HT-29 (cell line): ENCODE measurements at places on chromosomes 16 and 17. TPM values are rescaled to one million over a fixed set of nuclear protein-coding genes. Genes with fewer than 3 reads are reported as not detected.

GRCh38 chr16:17171250-17172143 is 299.3 kb downstream of the XYLT1 start:
- no peak for DNase-seq

- DNase-seq: no peak
These were observed 1.5 kb downstream of the N4BP1 start for GRCh38 chr16:48608452-48608851.

GRCh38 chr17:6064868-6065267 is 5.3 kb upstream of the WSCD1 start:
- no peak for DNase-seq

GRCh38 chr16:19566362-19566761 is 10.9 kb downstream of the VPS35L start:
- no peak for DNase-seq

- no peak for DNase-seq
These were observed 32.3 kb downstream of the CPPED1 start for GRCh38 chr16:12771341-12771798.

GRCh38 chr17:60535382-60536279 is 9.6 kb upstream of the APPBP2 start:
- DNase-seq: no peak

DNA sequence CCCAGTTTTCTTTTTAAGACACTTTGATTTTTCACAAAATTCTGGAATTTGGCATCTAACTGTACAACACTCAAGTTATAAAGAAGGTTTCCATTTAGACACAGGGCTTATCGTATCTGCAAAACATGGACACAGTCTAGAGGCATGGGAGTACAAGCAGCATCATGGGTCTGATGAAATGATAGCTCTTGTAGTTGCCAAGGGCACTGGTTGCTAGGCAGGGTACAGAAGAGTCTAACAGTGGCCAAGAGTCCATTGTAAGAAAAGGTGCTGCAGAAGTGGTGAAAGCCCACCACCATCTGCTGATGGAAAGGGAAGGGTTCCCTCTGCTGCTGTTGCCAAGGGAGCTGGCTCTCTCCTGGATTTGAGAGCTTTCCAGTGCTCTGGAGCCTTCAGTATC is 20.8 kb downstream of the MYOCD start:
- DNase-seq: no peak

- peak; percentile 58 for DNase-seq
These were observed at the start of gene ALOXE3 for GRCh38 chr17:8117980-8118768. Gene ALOXE3, minus strand, starts transcription at chr17:8118514. Its CDS starts 524 bp downstream, at chr17:8117990.

GRCh38 chr17:44086364-44087311 is 16.1 kb downstream of the G6PC3 start:
- DNase-seq: peak; percentile 45

- DNase-seq: peak; percentile 65
These were observed 284.0 kb downstream of the SEC14L1 start for GRCh38 chr17:77424585-77425344.

DNA sequence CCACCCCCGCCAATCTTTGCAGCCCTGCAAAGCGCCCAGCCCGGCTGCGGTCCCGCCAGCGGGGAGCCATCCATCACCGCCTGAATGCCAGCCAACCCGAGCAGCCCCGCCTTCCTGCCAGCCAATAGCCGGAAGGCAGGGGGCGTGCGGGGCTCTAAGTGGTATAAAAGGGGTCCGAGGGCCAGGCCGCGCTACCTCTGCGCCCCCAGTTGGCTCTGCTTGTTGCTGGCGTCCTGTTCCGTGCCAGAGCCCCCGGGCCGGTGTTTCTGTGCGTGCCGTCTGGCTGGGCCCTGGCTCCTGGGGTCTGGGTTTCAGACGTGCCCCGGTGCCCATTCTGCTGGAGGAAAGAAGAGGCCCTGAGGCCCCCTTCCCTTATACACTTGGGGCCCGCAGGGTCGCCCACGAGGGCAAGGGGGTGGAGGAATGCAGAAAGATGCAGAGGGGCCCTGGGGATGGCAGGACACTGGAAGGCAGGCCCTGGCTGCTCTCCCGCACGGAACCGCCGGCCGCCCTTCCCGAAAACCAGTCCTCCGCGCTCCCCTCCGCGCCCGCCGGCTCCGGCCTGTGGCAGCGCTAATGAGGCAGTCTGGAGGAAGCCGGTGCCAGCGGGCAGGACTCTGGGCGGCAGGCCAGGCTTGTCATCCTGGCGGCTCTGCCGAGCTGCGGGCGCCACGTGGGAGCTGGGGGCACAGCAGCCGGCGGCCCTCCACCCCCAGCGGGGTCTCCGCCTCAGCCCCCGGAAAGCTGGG is 14.0 kb downstream of the COPZ2 start:
- DNase-seq: peak; percentile 88

DNA sequence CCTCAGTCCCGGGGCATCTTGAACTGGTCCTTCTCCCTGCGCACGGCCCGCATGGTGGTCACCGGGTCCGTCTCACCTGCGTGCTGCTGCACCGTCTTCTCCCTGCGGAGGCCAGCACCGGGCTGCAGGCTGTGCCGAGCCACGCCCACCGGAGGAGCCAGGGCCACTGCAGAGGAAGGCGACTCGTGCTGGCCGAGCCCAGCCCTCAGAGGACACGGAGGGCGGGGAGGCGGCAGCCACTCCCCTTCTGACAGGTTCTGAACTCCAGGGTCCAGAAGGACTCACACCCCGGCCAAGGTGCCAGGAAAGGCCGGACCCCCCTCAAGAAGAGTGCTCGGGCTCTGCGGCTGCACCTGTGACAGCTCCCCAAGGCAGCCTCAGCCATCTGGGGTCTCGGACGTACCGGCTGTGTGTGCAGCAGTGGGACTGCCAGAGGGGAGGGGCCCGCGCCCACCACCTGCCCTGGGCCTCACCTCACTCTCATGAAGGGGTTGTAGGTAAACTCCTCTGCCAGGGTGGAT is 15.8 kb upstream of the IGFALS start:
- DNase-seq: peak; percentile 4

DNA sequence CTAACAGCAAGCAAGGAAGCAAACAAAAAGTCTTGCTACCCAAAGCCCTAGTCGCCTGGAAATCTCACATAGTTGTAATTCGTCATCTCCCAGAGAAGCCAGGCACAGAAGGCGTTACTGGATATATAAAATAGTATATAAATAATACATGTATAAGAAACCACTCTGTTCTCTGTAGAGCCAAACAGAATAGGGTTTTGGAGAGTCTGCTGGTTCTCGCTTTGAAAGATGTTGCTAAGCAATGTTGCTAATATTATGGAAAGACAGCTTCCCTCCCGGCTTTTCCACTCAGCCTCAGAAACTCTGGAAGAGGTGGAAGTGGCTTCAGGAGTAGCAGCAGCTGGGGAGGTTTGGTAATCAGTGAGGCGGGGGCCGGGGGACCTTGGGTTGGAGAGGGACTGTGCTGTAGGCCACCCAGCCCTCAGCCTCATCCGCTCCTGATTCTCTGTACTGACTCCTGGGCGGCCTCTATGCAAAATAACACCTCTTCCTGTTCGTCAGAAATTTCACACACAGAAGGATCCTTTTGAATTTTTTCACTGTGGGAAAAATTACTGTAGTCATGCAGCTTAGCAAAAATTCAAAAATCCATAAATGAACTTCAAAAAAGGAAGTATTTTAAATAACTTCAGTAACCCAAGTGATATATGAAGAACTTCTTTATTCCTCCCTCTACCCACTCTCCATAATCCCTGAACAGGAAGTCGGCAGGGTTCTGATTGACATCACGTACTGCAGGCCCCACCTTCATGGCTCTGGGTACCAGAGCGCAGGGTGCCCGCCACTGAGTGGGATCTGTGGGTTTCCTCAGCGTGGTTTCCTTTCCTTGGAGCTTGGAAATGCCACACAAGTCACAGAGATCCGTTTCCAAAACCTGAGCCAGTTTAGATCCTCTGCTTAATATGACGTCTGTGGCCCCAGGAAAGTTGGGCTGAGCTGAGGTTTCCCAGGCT is 51.4 kb downstream of the RAP1GAP2 start:
- DNase-seq: no peak

DNA sequence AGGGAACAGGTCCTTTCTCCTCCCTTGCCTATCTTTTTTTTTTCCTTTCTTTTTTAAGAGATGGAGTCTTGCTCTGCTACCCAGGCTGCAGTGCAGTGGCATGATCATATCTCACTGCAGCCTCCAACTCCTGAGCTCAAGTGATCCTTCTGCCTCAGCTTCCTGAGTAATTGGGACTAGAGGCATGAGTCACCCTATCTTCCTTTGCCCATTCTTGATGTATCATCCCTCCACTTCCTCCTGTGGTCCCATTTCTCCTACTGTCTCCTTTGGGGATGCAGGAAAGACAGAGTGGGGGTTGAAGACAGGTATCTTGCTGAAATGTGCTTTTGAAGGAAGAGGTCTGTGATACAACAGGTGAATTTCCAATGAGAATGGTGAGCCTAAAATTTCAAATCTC is 5.5 kb downstream of the MYO19 start:
- DNase-seq: no peak

DNA sequence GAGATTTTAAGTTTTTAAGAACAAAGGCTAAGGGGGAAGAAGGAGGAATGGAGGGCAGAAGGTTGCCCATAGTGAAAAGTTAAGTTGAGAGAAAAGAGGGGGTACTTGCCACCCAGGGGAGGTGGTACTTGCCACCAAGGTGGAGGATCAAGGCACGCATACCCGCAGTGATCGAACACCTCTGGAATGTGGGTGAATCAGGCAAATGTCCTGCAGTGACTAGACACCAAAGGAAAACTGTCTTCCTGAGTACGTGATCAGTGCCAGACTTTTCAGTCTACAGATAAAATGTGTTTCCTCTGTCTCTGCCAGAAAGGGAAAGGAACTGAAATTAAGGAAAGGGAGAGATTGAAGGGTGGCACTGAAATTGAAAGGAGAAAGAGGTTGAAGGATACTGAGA is 2285.3 kb downstream of the TP53TG3F start:
- DNase-seq: no peak

DNA sequence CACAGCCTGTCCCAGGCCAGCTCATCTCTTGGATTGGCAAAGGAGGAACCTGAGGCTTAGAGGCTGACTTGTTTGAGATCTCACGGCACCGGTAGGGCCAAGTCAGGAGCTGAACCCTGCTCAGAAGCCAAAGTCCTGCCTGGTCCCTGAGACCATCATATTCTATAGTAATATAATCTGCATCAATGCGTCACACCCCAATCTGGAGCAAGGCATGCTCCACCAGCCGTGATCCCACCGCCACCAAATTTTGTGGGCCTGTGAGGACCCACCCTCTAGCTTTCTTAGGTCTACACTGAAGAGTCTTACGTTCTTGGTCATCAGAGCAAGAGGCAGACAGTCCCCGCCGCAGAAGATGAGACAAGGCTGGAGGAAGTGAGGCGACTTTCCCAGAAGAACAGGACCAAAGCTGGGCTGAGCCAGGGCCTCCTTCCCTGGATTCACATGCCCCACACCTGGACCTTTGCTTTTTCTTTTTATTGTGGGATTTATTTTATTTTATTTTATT is 2.7 kb downstream of the SULT1A1 start:
- DNase-seq: no peak

DNA sequence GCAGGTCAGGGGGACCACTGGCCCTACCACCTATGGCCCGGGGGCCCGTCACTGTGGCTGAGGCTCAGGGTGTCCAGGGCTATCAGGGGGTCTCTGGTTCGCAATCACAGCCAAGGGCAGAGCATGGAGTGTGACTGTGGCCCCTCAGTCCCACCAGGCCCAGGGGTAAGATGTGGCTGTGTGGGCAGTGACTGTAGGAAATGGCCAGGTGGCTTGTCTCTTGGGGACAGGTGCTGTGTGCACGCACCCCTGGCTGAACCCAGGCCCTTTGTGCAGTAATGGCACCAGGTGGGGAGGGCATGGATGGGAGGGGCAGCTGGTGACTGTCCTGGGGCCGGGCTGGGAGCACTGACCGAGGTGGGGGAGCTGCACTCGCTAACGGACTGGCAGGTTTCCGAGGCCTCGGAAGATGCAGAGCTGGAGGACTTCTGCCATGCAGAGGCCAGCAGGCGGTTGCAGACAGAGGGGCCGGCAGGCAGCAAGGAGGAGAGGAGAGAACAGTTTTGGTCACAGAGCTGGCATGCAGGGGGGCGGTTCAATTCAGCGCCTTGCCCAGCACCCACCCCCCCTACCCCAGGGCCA is 18.8 kb downstream of the IL34 start:
- no peak for DNase-seq

GRCh38 chr17:59361386-59361785 is 29.9 kb downstream of the YPEL2 start:
- DNase-seq: no peak

- DNase-seq: no peak
These were observed 89.5 kb downstream of the CDH11 start for GRCh38 chr16:65032387-65032786.

DNA sequence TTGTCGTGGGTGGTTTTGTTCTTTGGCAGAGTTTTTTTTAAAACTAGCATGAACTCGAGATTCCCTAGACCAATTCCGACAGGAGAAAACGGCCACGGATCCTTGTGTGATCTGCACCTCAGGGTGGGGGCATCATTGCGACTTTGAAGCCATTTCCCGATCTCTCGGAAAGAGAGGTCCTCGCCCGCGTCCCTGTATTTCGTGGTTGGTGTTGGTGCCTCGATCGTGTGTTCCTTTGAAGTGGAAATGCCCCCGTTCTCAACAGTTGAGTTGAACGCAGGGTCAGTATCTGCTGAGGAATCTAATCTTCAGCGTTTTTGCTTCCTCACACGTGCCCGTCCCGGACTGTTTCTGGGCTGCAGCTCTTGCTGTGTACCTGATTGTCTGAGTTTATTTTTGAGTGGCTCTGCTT is 1.1 kb downstream of the CRAMP1 start:
- DNase-seq: peak; percentile 23

- DNase-seq: no peak
These were observed 64.6 kb downstream of the MAP2K4 start for GRCh38 chr17:12085076-12085949.

- DNase-seq: no peak
These were observed 538.5 kb upstream of the CDH11 start for GRCh38 chr16:65660390-65660789.

- peak; percentile 83 for DNase-seq
These were observed 38.9 kb downstream of the MYH3 start for GRCh38 chr17:10618202-10618635.

DNA sequence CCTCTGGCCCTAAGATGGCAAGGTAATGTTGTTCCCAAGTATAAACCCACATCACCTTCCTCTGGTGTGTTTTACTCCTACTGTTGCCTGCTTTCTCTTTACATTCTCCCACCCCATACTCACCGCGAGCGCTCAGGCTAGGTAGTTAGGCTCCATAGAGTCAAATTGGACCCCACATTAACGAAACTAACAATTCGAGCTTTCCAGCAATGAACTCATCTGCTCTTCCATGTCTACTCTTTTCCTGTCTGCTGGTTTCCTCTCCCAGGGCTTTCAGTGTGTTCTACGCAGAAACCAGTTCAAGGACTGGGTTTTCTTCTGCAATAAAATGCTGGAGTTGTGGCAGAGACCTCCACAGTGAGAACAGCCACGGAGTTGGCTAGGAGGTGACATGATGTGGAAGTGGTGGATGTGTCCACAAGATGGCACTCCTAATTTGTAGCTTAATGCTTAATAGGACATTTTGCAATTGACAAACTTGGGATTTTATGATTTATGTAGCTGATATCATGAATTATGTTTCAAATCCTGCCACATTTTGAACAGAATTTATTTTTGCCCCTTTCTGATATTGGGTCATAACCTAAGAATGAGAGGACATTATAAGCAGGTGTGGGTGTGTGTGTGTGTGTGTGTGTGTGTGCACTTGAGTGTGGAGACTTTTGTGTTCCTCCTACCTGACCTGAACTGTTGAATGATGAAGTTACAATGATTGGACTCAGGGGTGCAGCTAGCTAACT is 2.2 kb upstream of the UQCRC2 start:
- DNase-seq: peak; percentile 72

Gene MT1X
- total RNA-seq: 29.2 and 29.4 TPM in 2 replicates

Gene SMIM36
- total RNA-seq: 0.29 TPM in 1 of 2 replicates, not detected in the other

Gene KCNJ18
- not detected in 2 replicates for total RNA-seq

Gene ORMDL3
- 61.0 and 66.7 TPM in 2 replicates for total RNA-seq

Gene SPATA32
- total RNA-seq: not detected in 2 replicates

Gene CDC6
- total RNA-seq: 36.2 and 39.8 TPM in 2 replicates

Gene BTBD17
- total RNA-seq: 0.10 and 0.44 TPM in 2 replicates

Gene ITGAE
- total RNA-seq: 16.7 and 22.0 TPM in 2 replicates

Gene GPR139
- total RNA-seq: not detected in 2 replicates
